ENCODE measurements at places on chromosomes 11 and 22.

DNA sequence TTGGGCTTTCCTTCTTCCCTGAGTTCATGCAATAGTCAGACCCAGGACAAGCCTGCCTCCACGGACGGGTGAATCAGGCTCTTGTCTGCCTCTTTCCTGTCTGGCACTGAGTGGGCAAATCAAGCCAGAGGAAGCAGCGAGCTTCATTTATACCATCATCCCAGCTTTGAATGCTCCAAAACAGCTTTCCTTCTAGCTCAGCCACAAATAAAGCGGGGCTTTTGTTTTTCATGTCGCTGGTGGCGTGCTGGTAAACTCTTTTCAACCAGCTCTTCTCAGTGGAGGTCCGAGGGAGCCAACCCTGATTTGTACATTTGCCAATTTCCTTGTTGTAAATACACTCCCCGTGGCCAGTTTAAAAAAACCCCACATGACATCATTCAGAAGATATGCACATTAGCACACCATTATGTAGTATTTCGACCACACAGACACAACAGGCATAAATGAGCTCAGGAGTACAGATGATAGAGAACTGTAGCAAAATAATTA lies 8.6 kb downstream of the C11orf91 start:
- no peaks in the 10 kb centered on the region for H3K36me3 ChIP-seq
- peaks cover 5% of the 10 kb centered on the region for H3K27me3 ChIP-seq
- no peak overlapping the region for H3K4me3 ChIP-seq
- peak overlapping the region; percentile 80 for H3K27ac ChIP-seq
- DNase-seq: peak; percentile 63

- DNase-seq: no peak
- no peak overlapping the region for H3K27ac ChIP-seq
- H3K27me3 ChIP-seq: no peaks in the 10 kb centered on the region
- H3K36me3 ChIP-seq: no peaks in the 10 kb centered on the region
- H3K4me1 ChIP-seq: peaks cover 43% of the 10 kb centered on the region
These were observed 10.4 kb downstream of the PACSIN2 start for GRCh38 chr22:43004362-43005035.

DNA sequence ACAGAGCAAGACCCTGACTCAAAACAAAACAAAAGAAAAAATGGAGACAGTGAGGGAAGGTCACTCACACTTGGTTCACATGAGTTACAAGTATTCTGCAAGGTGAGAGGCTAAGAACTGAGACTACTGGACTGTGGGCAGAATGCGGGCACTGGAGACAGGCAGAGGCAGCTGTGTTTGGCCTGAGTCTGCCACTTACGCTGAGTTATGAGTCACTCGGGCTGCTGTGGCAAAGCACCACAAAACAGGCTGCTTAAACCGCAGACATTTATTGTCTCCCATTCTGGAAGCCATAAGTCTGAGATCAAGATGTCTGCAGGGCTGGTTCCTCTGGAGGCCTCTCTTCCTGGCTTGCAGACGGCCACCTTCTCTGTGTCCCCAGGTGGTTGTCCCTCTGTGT lies 122.8 kb downstream of the SHANK2 start:
- H3K36me3 ChIP-seq: no peaks in the 10 kb centered on the region
- H3K27ac ChIP-seq: no peak overlapping the region
- no peak for DNase-seq
- no peak overlapping the region for H3K4me3 ChIP-seq

GRCh38 chr11:41309716-41310115 lies 149.7 kb downstream of the LRRC4C start:
- no peaks in the 10 kb centered on the region for H3K36me3 ChIP-seq
- no peak overlapping the region for H3K4me3 ChIP-seq
- no peaks in the 10 kb centered on the region for H3K27me3 ChIP-seq
- H3K4me1 ChIP-seq: peaks cover 8% of the 10 kb centered on the region

DNA sequence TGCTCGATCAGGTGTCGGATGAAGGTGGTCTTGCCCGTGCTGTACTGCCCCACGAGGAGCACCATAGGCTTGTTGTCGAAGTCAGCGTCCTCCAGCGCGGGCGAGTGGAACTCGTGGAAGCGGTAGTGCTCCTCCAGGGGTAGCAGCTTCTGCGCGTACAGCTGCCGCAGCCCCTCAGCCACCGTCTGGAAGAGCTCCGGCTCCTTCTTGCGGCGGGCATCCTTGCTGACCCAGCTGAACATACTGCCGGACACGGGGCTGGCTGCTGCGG lies 263 bp downstream of the EHD1 start:
- H3K27ac ChIP-seq: peak overlapping the region; percentile 85
- no peaks in the 10 kb centered on the region for H3K27me3 ChIP-seq
- peak overlapping the region; percentile 96 for H3K4me3 ChIP-seq
- peaks cover 71% of the 10 kb centered on the region for H3K4me1 ChIP-seq

DNA sequence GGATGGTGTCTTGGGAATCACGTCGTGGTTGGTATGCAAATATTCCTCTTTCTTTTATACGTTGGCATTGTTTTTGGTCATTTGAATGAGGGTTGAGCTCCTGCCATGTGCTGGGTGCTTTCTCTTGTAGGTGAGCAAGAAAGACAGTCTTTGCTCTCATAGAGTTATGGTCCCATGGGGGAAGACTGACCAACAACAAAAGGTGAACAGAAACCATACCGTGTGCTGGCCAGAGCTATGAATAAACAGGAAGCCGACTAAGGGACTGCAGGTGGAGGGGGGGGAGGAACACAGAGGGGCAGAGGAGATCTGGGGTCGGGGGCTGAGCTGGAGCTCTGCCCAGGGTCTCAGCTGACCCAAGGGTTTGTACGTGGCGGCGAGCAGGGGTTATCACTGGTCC lies 245.3 kb downstream of the CTTN start:
- H3K27me3 ChIP-seq: no peaks in the 10 kb centered on the region
- no peak for DNase-seq
- peaks cover 4% of the 10 kb centered on the region for H3K36me3 ChIP-seq
- H3K4me3 ChIP-seq: no peak overlapping the region
- no peak overlapping the region for H3K27ac ChIP-seq
- H3K4me1 ChIP-seq: peaks cover 35% of the 10 kb centered on the region

- peak; percentile 51 for DNase-seq
- H3K36me3 ChIP-seq: no peaks in the 10 kb centered on the region
- no peaks in the 10 kb centered on the region for H3K27me3 ChIP-seq
- H3K27ac ChIP-seq: no peak overlapping the region
These were observed 340.4 kb downstream of the SOX6 start for GRCh38 chr11:16015741-16016467.

DNA sequence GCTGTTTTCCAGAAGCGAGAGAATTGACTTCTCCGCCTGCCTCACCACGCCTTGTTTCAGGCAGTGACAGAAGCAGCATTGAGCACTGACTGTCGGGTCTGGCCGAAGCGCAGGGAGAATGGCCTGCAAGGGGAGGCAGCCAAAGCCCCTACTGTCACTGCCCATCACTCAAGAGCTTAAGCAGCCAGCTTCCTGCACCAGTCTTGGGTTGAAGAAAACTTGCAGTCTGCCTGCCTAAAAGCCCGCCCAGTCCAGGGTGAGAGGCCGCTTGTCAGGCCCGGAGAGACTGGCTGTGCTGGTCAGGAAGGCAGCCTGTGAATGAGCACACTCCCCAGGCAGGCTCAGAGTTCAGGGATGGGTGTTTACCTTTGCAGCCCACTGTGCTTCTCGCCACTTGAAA lies 108.3 kb downstream of the PKNOX2 start:
- H3K4me1 ChIP-seq: peaks cover 42% of the 10 kb centered on the region
- DNase-seq: no peak
- peaks cover 6% of the 10 kb centered on the region for H3K36me3 ChIP-seq
- no peak overlapping the region for H3K4me3 ChIP-seq

GRCh38 chr11:5679811-5680210 lies 5.1 kb downstream of the TRIM5 start:
- DNase-seq: no peak
- H3K27ac ChIP-seq: no peak overlapping the region
- no peak overlapping the region for H3K4me3 ChIP-seq
- no peaks in the 10 kb centered on the region for H3K27me3 ChIP-seq

- H3K27me3 ChIP-seq: peaks cover 8% of the 10 kb centered on the region
- no peak for DNase-seq
- H3K4me3 ChIP-seq: no peak overlapping the region
These were observed 4.8 kb downstream of the OAF start for GRCh38 chr11:120215634-120216033.

DNA sequence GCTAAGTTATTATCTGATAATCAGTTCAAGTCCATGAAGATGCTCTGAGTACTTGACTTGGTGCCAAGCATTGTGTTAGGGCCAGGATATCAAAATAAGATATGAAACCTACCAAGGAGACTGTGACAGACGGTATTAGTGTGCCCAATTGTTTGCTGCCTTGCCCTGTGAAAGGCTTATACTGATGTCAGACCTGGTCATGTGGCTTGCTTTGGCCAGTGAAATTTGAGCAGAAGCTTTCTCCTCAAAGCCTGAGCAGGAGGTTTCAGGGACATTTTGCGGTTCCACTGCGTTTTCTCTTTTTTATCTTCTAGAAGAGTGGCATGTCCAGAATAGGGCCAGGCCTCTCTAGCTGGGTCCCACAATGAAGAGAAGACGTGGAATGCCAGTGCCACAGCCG lies 15.8 kb upstream of the PKNOX2 start:
- no peak for DNase-seq
- no peak overlapping the region for H3K4me3 ChIP-seq
- H3K36me3 ChIP-seq: no peaks in the 10 kb centered on the region
- no peaks in the 10 kb centered on the region for H3K4me1 ChIP-seq

All from spinal cord (tissue), 10 donors.